ENCODE measurements at places on chromosomes 12 and 14.

- DNase-seq = no peak
These were observed 620 bp downstream of the PGAM5 start for GRCh38 chr12:132711080-132711843.

DNA sequence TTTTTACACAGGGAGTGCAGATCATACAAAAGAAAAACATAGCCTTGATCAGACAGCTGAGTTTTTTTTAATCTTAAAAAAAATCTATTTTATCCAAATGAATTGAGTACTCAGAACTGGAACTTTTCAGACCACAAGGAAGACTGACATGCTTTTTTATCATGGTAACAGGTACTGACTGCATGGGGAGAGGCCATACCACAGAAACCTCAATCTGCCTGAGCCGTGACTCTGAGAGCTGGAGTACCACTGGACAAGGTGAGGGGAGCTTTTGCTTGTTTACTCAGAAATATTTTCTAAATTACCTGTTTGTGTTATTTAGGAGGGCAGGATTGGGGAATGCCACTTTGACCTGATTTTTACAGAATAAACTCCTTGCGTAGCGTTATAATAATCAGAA is 143.9 kb downstream of the ALX1 start:
- no peak for DNase-seq

DNA sequence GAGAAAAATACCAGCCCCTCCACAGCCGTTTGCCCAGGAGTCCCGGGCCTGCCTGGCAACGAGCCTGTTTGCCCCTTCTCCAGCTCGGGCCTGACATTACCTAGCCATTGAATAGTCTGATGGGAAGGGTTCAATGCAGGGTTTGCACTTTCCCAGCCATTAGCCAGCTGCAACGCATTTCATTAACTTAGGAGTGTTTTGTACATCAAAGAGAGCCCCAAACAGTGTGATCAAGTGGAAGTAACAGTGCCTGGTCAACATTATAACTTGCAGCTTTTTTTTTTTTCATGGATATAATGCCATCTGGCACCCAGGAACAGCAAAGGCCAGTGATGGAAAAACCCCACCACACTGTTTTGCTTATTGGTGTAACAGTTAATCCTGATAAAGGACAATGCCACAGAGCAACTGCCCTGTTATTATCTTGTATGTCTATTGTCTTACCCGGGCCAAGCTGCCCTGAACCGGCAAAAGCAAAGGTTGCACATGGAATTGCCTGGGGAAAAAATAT is 38.0 kb downstream of the BTG1 start:
- DNase-seq = no peak

DNA sequence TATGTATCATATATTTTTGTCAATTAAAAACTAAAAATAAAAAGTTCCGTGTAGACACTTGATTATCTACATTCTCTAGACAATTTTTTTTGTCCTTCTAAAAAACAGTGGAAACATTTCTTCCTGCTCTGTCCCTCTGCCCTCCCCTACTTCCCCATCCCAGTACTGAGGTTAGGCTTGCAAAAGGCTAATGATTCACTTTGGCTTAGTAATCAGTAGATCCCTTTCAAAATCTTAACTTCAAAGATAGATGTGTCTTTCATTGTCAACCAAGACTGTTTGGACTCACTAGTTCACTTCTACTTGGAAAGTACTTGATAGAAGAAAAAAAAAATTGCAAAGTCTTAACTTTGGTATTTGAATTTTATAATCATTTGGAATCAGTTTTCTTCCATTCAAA is 3.8 kb downstream of the SETD3 start:
- no peak for DNase-seq

DNA sequence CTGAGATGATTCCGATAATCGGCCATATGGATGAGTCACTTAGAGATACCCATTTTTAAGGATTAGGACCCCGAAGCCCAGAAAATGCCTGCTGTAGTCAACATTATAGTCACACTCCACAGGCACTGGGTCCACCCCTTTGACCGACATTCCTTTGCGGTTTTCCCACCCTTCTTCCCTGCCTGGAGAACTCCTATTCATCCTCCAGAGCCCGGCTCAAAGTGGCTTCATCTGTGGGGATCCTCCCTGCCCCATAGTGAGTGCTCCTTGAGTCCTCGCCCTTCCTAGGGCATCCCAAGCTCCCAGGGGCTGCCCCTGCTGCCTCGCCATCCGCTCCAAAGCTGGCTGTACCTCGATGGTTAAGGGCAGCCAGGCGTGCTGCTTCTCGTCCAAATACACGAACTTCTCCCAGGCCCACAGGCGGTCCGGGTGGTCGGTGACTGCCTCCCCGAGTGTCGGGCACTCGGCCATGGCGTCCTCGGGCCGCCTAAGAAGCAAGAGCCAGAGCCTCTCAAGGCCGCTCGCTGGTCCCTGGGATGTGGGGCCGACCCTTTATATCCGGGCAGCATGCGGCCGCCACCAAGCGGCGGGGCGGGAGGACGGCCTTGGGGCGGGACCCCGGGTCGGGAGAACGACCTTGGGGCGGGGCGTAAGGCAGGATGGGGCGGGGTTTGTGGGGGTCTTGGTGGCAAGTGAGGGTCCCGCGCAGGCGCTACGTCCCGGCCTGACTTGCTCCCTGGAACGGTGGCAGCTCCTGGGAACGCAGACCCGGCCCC is at the start of gene TCL1A:
TCL1A (minus strand) TSS at position 530 of the 776 bp plus-strand sequence; CDS start at position 471, 59 bp downstream.
- DNase-seq = no peak
